NCI-H1417 treated with DMSO at 0.1 percent for 48 hours (cell line): ENCODE measurements at places on chromosomes 5 and 9.

GRCh38 chr5:107558823-107559375 lies 111.8 kb downstream of the EFNA5 start:
- no peak for DNase-seq

GRCh38 chr5:1020452-1020961 lies 11.9 kb downstream of the NKD2 start:
- DNase-seq = no peak

DNA sequence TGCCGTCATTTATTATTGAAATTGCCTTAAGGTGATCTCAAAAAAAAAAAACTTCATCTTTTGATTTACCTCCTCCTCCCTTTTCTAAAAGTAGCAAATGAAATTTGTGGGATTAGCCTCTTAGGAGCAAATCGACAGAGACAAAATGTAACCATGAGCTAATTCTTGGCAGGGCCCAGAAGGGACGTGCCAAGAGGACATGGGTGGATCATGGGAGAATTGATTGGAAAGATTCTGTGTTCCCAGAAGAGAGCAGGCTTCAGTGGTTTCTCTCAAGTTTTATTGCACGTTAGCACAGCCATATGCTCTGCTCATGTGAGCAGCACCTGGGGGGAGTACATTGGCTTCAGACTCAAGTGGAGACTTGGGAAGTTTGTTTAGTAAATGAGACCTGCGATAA lies 394.6 kb downstream of the ELAVL2 start:
- no peak for DNase-seq

GRCh38 chr9:115640887-115641286 lies 512.7 kb upstream of the PAPPA start:
- DNase-seq = no peak

GRCh38 chr9:88990041-88990728 lies 1.1 kb upstream of the S1PR3 start:
- DNase-seq = no peak

GRCh38 chr5:43121913-43122484 lies 1.3 kb downstream of the ZNF131 start:
- DNase-seq = no peak

DNA sequence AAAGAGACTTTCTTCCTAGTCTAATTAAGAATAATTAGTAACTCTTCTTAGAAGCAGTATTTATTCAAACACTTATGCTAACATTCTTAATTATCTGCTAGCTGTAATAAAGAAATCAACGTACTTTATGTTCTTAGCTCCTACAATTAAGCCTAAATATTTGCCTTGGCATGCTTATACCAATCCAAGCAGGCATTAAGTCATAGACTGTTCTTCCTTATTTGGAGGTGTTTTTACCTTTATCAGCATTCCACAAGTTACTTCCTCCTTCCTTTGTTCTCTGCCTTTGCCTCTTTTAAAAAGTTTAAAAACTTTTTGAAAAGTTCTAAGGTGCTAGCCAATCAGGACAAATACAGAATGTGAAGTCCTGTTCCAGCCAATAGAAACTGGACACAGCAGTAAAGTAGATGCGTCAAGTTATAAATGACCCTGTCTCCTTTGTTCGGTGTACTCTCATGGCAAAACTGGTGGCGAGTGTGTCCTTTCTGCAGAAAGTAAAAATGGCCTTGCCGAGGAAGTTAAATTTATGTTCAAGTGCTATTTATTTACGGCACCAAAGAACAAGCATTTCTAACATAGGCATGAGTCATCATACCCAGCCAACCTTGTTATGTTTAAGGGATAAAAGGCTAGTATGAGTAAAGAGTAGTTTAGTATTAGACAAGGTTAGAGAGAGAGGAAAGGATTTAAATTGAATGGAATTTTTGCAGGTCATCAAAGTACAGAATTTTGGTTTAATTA lies 58.6 kb downstream of the GPBP1 start:
- DNase-seq = no peak

- no peak for DNase-seq
Measured at GRCh38 chr9:100590481-100590880, 12.6 kb downstream of the CAVIN4 start.

DNA sequence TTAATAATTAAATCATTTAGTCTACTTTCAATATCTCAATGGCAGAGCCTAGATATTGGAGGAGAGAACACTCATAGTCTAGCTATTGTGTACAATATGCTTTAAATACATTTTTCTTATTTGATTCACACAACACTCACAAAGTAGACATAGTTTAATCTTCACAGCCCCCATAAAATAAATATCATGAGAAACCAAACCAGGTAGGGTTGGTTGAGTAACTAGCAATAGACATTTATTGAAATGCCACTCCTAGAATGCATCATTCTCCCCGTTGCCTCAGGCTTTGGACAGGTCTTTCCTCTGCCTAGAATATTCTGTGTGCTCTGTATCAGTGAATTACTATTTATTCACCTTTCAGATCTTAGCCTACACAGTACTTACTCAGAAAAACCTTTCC lies 141.9 kb downstream of the CEMIP2 start:
- no peak for DNase-seq

DNA sequence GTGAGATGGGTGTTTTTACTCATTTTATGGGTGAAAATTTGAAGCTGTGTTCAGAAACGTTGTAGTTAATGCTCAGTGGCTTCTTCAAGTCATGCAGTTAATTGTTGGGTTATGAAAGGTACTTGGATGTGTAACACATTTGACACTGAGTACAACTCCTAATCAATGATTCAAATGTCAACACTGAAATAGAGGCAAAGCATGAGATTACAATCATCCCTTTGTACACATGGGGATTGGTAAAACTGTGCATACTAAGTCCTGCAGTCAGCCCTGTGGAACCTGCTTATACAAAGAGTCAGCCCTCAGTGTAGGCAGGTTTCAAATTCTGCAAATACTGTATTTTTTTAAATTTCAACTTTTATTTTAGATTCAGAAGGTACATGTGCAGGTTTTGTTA lies 3.3 kb downstream of the ABLIM3 start:
- DNase-seq = no peak

- DNase-seq = no peak
Measured at GRCh38 chr9:5696884-5697283, 68.0 kb downstream of the RIC1 start.

- no peak for DNase-seq
Measured at GRCh38 chr9:132717326-132717945, 47.2 kb downstream of the GTF3C4 start.

DNA sequence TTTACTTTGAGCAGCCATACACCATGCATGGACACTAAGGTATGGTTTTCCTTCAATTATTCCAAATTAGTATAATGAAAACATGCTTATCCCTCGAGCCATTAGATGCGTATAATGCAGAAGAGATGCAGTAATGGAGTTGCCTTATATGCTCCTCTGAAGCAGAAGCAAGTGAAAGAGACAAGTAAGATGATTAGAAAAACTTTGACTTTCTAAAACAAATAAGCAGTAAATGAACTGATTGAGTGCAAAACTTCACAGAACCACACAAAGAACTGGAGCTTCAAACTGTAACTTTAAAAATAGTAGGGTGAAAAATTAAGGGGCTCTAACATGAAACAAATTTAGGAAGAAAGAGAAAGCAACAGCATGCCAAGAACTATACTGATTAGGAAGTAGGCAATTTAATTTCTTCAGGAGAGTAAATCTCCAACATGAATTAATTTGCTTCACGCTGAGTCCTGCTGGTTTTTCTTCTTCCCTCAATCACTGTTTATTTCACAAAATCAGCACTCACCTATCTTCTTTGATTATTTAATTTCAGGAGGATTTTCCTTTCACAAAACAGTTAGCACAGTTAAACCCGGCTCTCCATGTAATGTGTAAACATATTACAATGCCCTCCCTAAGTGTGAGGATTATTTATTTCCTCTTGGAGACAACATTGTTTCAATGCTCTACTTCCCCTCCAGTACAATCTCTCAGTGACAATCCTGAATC lies 90.3 kb upstream of the PAM start:
- DNase-seq = no peak

DNA sequence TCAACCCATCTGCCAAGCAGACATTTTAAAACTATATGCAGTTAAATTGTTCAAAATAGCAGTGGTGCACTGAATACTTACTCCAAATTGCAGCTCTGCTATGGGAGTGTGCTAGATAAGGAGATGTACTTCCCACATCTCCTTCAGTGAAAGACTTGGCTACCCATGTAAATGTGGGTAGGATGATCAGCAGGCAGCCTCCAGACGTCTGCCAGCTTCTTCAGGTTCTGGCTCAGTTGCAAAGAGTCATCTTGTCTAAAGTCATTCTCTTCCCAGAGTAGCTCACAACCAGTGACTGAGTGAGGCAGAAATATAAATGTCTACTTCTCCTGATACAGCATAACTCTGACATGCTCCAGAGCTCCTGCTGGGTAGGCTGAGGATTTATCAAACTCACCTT lies 1050.0 kb upstream of the CDH10 start:
- no peak for DNase-seq

DNA sequence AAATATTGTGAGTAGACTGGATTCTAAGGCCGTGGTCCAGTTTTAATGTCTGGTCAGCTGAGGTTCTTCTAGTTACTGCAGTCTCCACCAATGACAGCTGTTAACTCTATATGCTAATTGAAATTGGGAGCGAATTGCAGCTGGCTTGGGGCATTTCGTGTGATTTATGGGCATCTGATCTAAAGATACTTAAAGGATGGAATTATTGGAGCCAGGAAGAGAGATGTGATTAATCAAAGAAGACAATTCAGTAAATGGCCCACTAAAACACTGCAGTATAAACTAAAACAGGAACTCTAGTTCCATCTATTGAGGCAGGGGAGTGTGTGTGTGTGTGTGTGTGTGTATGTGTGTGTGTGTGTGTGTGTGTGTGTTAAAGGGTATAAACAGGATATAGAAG lies 157.5 kb upstream of the IQGAP2 start:
- no peak for DNase-seq

- DNase-seq = no peak
Measured at GRCh38 chr9:123326187-123326586, 29.8 kb upstream of the CRB2 start.

- DNase-seq = no peak
Measured at GRCh38 chr5:130710596-130710995, 454.5 kb downstream of the HINT1 start.

DNA sequence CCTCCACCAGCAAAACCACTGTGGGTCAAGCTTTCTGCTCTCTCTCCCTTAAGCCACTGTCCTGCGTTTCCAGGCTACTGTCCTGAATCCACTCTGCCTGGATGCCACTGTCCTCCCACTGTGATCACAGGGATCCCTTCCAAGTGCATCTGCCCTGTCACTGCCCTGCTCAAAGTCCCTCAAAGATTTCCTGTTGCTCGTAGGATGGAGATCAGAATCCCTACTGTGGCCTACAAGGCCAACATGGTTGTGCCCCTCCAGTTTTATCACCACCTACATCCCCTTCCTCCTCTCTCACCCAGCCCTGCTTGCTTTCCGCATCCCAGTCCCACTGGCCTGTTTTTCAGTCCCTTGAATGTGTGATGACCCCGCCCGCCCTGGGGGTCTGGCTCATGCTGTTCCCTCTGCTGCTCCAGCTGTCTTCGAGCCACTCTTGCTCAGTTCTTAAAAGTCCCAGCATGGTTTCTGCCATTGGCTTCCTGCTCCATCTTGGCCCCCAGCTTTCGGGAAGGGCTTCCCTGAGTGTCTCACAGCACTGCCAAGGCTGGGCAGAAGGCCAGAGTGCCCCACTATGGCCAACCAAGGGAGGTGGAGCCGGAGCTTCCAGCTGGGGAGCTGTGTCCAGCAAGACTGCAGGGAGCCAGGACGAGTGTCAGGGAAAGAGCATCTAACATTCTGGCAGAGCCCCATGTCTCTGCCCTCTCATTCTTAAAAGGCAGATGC lies 12.9 kb upstream of the FRRS1L start:
- DNase-seq = no peak

GRCh38 chr5:53041071-53041692 lies 52.0 kb downstream of the ITGA2 start:
- DNase-seq = no peak

DNA sequence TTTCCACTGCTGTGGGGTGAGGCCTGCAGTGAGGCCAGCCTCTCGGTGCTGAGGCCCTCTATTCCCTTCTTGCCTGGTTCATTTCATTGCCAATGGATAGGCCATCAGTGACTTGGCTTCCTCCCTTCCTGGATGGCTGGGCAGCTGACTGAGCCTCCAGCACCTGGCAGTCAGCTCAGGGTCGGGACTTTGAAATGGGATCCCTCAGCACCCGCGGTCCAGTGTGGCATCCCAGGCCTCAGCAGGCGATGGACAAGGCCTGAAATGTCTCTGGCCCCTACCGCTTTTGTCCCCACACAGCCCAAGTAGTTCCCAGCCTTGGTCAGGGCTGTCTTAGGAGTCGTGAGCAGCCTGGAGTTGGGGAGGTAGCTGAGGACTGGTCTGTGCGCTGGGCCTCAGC lies 17.2 kb downstream of the NDST1 start:
- no peak for DNase-seq

DNA sequence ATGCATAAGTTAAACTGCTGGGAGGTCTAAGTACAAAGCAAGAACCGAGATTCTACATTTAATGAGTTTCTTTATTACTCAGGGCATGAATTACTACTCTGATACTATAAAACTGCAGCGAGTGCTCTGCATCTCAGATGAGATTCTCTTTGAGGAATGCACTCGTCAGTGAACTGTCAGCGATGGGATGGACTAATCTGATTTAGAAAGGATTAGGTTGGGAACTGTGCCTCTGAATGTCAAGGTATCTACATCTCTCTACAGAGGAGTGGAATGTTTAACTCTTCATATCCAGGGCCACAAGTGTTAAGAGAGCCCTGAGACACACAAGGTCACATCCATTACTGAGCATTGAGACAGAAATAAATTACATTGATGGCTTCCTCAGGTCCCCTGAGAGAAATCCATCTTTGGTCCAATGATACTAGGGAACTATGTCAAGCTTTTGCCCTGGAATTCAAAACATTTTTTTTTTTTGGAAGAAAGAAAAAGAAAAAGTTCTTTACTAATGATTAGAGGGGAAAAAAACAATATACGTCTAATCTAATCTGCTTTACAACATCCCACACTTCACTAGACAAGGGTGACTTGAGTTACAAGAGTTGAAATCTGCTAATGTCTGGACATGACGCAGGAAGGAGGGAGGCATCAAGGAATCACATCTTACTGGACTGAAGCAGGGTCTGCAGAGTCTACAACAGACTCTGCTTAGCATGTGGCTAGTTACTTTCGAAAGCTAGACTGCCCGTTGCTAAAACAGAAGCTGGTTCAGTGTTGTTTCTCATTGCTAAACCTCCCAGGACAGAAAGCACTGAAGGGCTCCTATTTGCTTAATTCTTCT lies 270.0 kb upstream of the TLE4 start:
- no peak for DNase-seq

- no peak for DNase-seq
Measured at GRCh38 chr5:18876565-18876964, 1111.4 kb downstream of the CDH18 start.

- no peak for DNase-seq
Measured at GRCh38 chr9:122580360-122580759, 2.8 kb downstream of the OR1L8 start.

DNA sequence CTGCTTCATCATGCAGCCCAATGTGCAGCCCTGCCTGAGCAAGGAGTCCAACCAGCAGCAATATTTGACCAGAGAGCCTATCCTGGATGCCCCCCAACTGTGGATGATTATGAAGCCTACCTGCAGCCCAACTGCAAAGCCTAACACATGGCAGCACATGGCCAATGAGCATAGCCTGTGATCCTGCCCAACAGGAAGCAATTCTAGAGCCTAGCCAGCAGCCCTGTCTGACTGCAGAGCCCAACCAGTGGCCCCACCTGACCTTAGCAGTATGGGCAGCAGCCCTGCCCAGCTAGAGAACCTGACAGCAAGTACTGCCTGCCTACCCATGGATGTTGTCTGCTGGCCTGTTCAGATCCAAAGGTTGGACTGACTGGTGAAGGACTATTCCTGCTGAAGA lies 97.3 kb upstream of the SH3GL2 start:
- DNase-seq = no peak
